Fibroblast of skin of scalp (primary cell): ENCODE measurements at places on chromosomes 6 and 20.

GRCh38 chr6:163416557-163417253 is 2.2 kb downstream of the QKI start:
- peak; percentile 91 for DNase-seq

GRCh38 chr20:54624706-54625390 is 149.5 kb downstream of the DOK5 start:
- DNase-seq, result peak; percentile 7

DNA sequence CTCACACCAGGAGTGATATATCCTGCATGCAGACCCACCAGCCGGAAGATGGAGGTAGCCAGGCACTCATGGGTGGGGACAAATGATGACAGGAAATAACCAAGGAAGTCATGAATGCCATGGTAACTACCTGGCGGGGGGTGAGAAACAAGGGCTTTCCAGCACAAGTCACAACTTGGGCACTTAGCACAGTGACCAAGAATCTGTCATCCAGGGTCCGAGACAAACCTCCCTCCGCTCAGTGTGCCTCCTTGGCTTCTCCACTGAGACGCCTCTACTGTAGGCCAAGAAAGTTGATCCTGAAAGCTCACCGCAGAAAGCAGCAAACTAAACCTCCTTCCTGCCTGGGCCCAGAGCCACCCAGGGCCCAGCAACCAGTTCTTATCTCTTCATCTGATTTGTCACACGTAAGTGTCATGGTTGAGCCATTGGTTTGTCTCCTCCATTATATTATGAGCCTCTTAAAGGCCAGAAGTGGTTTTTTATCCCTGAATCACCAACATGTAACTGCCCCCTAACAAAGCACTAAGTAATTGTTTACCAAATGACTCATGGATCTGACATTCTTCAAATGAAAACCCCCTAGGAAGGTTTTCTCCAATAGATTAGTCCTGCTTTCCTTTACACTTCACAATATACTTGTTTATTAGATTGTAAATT is 84.3 kb upstream of the TAB2 start:
- peak; percentile 88 for DNase-seq

DNA sequence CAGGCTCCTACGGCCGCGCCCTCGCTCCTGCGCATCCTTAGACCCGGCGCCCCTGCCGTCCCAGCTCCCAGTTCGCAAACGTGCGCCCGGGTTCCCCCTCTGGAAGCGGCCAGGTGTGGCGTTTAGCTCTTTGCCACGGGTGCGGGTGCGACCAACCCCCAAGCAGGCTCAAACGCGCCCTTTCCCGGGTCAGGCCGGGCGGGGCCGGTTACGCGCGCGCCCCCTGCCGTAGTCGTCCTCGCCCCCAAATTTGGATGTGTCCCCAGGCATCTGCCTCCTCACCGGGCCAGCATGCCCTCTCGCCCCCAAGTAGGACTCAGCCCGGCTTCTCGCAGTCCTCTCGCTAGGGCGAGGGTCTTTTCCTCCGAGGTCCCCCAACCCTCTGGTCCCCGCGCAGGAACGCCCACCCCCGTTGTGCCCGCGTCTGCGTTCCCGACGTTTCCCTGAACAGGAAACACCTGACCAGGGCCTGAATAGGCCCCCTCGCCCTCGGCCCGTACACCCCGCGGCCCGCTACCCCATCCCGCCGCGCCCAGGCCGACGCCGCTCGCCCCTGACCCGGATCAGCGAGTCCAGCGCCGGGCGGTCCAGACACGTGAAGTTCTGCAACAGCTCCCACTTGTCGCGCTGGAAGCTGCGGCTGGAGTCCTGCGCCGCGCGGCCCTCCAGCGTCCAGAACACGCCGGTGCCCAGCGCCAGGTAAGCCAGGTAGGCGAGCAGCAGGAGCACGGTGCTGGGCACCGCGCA is 520 bp downstream of the KCNK17 start:
- DNase-seq, result no peak

DNA sequence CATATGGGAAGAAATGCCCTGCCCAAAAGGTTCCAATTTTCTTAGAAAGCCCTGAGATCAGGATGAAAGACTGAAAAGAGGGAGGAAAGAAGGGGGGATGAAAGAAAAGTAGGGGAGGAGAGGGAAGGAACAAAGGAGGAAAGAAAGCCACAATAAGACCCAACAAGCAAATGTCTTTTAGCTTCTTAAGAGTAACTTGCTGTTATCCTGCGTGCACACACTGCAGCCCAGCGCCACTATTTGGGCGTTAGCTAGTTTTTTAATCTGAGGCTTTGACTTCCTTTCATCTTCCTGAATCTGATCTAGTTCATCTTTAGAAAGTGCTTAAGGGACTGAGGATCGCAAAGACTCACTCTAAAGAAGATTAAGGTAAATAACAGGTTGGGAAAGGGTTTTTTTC is 77.4 kb upstream of the HDDC2 start:
- no peak for DNase-seq

GRCh38 chr6:114690625-114691024 is 347.8 kb upstream of the HS3ST5 start:
- DNase-seq, result no peak

GRCh38 chr20:62949962-62950361 is 2.5 kb upstream of the SLC17A9 start:
- no peak for DNase-seq

GRCh38 chr6:81633391-81633790 is 119.1 kb downstream of the TENT5A start:
- no peak for DNase-seq

DNA sequence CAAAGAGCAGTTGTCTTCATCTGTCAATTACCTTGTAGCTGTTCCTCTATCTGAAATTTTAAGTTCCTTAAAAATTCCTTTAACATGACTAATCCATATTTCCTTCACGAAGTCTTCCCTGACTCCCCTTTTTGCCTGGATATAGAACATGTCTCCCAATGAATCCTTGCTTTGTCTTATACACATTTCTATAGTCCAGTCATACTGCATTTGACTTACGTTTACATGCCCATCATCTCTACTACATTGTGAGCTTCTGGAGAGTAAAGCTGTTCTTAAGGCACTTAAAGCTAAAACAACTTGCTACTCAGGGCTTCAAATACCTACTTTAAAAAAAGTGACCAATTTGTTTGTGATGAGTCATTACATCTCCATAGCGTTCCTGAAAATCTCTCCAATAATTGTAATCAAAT is 4.9 kb downstream of the REV3L start:
- DNase-seq, result peak; percentile 54

- peak; percentile 3 for DNase-seq
Observed at GRCh38 chr6:8657522-8657921, 222.2 kb upstream of the SLC35B3 start.

DNA sequence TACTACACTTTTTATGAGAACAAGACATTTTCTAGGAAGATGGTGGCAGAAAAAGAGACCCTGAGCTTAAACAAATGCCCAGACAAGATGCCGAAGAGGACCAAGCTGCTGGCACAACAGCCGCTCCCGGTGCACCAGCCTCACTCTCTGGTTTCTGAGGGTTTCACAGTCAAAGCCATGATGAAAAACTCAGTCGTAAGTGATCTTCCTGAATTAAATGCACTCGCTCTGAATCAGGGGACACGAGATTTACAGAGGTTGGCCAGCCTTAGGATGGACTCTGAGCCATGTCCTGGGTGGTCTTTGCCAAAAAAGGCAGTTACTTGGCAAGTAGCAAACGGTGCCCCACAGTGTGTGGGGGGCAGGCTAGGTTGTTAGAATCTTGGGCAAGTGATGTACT is 423 bp downstream of the PACRG start:
- DNase-seq, result no peak

- DNase-seq, result no peak
Observed at GRCh38 chr20:1383623-1384404, 9.0 kb downstream of the FKBP1A start.

- DNase-seq, result no peak
Observed at GRCh38 chr6:136319732-136320131, 30.1 kb upstream of the BCLAF1 start.

GRCh38 chr6:46221222-46221793 is 50.5 kb upstream of the ENPP5 start:
- peak; percentile 40 for DNase-seq

- DNase-seq, result no peak
Observed at GRCh38 chr20:10733122-10733521, 59.3 kb upstream of the JAG1 start.

- DNase-seq, result no peak
Observed at GRCh38 chr6:31005249-31006020, 4.8 kb upstream of the MUC22 start.

DNA sequence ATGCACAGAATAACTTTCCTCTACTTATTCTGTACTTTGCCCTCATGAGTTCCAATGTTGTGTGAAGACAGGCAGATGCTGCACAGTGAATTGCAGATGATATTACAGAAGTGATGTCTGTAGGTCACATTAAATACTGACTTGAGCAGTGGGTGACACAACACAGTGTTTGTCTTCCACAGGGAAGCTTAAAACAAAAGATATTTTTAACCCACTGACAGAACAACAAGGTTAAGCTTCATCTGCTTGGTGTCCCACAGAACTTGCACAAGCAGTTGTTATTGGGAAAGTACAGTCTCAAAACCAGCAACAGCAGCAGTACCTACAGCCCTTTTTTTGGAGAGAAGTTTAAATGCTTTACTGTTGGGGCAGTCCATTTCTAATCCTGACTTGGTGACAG is 10.5 kb downstream of the SUMO4 start:
- no peak for DNase-seq

- DNase-seq, result no peak
Observed at GRCh38 chr20:35876033-35876320, 78.3 kb downstream of the SCAND1 start.

DNA sequence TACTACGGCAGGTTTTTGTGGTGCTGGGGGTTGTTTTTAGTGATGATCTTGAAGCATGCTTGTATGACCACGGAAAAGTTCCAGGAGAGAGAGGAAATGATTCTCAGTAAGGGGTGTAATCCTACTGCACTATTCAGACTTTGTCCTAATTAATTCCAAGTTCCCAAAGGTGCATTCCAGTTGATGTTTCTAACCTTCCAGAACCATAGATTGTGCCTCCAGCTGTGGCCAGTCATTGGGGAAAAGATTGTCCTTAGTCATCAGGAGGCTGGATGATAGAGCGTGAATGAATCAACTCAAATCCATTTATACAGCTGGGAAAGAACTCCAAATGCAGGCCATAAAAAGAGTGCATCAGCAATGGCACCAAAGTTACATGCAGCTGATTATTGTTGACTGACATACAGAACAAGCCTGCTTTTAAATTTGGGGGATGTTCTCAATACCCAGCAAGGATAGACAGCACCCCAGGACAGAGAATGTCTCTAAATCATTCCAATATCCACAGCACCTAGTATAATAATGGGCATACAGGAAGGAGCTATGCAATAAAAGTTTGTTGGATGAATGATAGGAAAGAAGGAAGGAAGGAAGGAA is 27.8 kb upstream of the PKHD1 start:
- DNase-seq, result no peak

- DNase-seq, result peak; percentile 76
Observed at GRCh38 chr6:75526502-75527127, 33.0 kb upstream of the FILIP1 start.

GRCh38 chr6:41037107-41037900 is 1.7 kb downstream of the UNC5CL start:
- DNase-seq, result no peak

GRCh38 chr6:155162682-155163081 is 101.1 kb upstream of the CLDN20 start:
- DNase-seq, result no peak

GRCh38 chr20:57195469-57196100 is 70.9 kb downstream of the BMP7 start:
- DNase-seq, result peak; percentile 9

DNA sequence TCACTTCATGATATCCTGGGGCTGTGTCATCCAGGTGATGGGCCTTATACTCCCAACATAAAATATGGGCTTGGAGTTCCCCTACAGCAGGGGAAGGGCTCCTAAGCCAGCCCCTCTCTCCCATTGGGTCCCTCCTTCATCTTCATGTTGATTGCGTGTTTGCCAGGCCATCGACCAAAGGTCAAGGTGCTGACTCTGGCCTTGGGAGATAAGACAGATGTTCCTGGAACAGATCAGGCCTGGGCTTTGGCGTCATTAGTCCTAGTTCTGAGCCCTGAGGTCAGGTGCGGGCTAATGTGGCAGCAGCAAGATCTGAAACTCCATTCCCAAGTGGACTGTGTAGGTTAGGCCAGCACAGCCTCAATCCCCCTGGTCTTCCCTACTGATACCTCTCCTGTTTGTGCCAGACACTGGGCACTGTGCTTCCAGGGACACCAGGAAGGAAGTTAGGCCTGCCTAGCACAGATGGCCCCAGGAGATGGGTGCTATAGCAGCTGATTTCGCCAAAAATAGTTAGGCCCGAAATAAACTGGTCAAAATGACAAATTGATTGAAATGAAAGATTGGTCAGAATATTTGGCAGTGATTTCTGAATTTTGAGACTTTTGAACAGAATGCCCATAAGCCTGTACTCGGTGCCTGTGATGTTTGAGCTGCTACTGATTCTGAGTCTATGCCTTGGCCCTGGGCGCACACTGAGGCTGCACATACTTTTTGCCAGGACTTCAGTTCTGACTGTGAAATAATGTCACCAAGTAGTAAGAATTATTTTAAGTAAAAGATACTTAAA is 28.8 kb downstream of the EPB41L1 start:
- DNase-seq, result no peak

- DNase-seq, result peak; percentile 25
Observed at GRCh38 chr6:135231469-135231844, 50.3 kb downstream of the MYB start.

DNA sequence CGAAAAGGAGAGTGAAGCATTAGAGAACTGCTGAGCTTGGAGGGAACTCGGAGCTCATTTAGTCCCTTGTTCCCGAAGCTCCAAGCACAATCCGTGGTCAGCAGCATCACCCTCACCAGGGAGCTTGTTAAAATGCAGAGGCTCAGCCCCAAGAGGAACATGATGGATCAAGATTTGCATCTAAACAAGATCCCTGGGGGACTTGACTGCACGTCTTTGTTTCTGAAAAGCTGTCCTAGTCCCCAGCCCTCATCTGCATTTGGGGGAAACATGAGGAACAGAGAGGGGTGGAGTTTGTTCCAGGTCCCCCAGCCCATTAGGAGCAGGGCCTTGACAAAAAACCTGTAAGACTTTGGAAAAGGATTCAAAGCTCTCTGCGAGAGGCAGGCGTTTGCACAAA is 4.1 kb upstream of the LBP start:
- DNase-seq, result no peak

GRCh38 chr6:70811788-70812187 is 144.1 kb downstream of the SMAP1 start:
- DNase-seq, result no peak

GRCh38 chr20:23121751-23122320 is 35.7 kb upstream of the CD93 start:
- no peak for DNase-seq

- DNase-seq, result no peak
Observed at GRCh38 chr20:49762940-49763766, 49.5 kb upstream of the B4GALT5 start.

- DNase-seq, result no peak
Observed at GRCh38 chr6:156881687-156882629, 104.8 kb downstream of the ARID1B start.

GRCh38 chr6:109318328-109318876 is 63.9 kb downstream of the CD164 start:
- no peak for DNase-seq

GRCh38 chr20:48832405-48832730 is 4.6 kb upstream of the PREX1 start:
- DNase-seq, result no peak

GRCh38 chr6:32679492-32679891 is 13.0 kb upstream of the HLA-DQB1 start:
- no peak for DNase-seq
